ENCODE measurements at places on chromosomes 16 and 17.
A peak's percentile ranks its signal among the peaks of the same experiment; 100 is the strongest.

GRCh38 chr16:1163567-1164055 lies 10.7 kb downstream of the CACNA1H start:
- DNase-seq, result no peak

DNA sequence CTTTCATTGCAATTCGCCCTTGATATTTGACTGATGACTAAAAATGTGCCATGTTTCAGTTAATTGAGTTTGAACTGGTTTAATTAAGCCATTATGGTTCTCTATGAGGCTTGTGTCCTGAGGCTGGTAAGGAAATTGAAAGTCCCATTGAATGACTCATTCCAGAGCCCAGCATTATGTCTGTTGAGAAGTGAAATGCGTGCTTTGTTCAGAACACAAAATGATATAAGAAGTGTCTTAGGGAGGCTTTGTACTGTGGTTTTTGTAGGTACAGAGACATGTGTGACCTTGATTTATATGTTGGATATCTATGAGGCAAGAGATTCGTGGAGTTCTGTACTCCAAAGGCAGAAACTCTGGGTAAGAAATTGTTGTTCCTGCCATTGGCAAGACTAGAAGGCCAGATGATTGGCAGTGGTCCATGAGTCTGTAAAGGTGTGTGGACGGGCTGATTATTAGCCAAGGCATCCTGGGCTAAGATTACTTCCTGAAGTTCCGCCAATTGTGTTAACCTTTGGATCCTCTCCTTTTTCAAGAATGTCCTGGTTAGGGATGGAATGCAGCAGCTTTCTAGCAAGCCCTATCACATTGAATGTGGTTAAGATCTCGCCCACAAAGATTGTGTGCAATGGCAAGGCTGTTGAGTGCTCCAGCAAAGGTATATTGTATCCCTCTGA lies 103.7 kb downstream of the NPIPB5 start:
- no peak for DNase-seq

GRCh38 chr17:63434951-63435571 lies 11.0 kb downstream of the CYB561 start:
- peak; percentile 68 for DNase-seq

DNA sequence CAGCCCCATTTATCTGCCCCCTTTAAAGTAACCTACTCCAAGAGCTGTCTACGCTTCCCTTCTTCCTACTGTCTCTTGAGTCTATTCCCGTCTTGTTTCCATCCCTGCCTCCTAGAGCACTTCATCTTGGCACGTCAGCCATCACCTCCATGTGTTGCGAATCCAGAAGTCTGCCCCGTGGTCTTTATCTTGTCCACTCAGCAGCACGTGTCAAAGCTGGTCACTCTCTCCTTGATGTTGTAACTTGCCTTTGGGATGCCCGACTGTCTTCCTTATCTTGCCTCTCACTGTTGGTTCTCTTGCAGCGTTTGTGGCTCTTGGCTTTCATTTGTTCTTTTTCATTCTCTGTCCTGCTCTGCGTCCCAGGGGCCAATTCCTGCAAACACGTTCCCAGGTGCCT lies 99.4 kb downstream of the PLCG2 start:
- DNase-seq, result no peak

- DNase-seq, result peak; percentile 22
Observed at GRCh38 chr17:58534901-58535421, 20.5 kb upstream of the MTMR4 start.

- no peak for DNase-seq
Observed at GRCh38 chr17:68621065-68621464, 19.9 kb upstream of the FAM20A start.

DNA sequence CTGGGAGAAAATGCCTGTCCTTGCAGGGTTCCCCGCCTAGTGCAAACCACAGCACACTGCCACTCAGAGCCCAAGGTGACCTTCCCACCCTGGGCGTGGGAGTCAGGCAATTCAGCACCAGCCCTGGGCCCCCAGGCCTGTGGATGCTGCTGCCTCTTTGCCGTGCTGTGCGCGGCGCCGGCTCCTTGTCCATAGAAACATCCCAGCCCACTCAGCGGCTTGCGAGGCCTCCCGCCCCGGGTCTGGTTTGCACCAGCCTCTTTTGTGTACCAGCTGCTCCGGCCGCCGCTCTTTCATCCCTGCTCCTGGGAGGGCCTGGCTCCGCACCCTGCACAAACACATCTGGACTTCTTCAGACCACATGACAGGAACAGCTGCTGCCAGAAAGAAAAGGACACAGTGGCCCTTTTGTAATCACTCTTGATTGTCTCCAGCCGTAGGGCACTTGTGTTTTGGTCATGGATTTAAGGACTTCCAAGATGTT lies 75.4 kb upstream of the SDK2 start:
- DNase-seq, result no peak

DNA sequence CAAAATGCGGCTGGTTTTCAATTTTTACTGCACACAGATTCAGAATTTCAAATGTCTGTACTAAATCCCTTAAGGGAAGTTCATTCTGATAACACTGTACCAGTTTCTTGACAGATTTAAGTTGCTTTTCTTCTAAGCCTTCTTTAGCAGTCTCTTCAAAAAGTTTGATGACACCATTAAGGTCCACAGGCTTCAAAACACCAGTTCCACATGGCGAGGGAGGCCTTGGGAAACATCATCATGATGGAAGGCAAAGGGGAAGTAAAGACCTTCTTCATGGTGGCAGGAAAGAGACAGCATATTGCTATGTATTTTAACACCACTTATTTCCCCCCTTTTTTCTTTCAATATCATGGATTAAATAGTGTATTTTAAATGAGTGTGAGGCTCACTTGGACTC lies 24.5 kb downstream of the NLRC5 start:
- no peak for DNase-seq

GRCh38 chr16:77748421-77749005 lies 26.2 kb downstream of the NUDT7 start:
- DNase-seq, result no peak

GRCh38 chr16:57049678-57050077 lies 42.7 kb upstream of the CPNE2 start:
- DNase-seq, result no peak

DNA sequence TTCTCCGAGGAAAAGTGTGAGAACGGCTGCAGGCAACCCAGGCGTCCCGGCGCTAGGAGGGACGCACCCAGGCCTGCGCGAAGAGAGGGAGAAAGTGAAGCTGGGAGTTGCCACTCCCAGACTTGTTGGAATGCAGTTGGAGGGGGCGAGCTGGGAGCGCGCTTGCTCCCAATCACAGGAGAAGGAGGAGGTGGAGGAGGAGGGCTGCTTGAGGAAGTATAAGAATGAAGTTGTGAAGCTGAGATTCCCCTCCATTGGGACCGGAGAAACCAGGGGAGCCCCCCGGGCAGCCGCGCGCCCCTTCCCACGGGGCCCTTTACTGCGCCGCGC lies at the start of gene ERBB2:
TSS of gene ERBB2 (plus strand) at position 247 of the 330 bp plus-strand sequence. CDS start 175 bp downstream, outside the sequence.
- DNase-seq, result no peak

GRCh38 chr16:12087901-12088421 lies 111.4 kb downstream of the SNX29 start:
- peak; percentile 11 for DNase-seq

DNA sequence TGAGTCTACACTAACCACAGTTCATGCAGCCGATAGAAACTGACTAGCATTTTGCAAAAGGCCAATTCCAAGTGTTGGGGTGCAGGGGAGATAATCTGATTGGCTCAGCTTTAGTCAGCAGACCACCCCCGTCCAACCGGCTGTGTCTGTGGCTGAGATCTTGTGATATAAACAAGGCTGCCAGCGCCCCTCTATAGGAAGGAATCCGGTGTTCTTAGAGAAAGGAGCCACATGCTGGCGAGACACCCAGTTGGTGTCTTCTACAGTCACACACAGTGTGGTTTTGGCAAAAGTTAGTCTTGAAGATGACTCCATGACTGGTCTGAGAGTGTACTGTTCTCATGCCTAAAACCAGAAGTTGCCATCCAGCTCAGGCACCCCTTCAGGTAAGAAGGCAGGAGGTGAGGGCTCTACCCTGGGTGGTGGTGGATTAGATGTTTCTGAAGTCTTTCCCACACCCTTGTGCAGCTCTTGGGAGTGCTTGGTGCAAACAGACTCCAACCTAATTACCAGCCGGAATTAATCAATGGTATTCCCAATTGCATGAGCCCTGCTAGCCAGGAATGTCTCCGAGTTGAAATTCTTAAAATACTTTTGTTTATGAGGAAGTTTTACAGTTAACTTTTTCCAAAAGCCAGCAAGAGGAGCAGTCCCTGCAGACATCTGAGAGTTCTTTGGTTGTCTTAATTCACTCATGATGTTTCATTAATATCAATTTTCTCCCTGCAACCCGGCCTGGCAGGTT lies 172.3 kb upstream of the IRX6 start:
- no peak for DNase-seq

- no peak for DNase-seq
Observed at GRCh38 chr17:61862105-61862574, 1.2 kb downstream of the BRIP1 start.

GRCh38 chr16:82990155-82990554 lies 363.4 kb downstream of the CDH13 start:
- no peak for DNase-seq

DNA sequence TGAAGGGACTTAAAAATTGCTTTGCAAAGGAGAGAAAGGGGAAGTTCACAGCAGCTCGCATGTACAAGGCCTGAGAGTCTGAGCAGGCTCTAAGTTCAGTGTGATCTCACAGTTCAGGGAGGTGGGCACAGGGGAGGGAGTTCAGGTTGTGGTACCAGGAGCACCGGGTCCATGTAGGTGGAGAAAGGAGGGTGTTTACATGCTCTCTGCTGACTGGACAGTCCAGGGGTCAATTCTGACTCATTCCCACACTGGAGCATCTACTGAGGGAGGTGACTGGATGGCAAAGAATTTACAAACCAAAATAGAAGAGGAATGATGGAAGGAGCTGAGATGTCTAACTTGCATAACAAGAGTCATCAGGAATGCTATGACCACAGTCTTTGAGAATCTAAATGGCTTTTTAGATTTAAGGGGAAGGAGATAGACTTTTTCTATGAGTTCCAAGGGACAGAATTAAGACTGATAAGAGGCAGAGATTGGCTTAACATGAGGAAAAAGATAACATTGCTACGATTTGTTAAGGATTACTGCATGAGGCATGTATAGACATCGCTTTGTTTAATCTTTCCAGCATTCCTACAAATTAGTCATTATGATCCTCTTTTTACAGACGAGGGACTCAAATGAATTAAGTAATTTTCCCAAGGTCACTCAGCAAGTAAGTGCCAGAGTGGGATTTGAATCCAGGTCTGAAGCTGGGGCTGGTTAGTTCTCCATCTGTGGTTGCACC lies 29.9 kb downstream of the MIS12 start:
- no peak for DNase-seq

- DNase-seq, result no peak
Observed at GRCh38 chr17:31695456-31696090, 163.5 kb downstream of the COPRS start.

DNA sequence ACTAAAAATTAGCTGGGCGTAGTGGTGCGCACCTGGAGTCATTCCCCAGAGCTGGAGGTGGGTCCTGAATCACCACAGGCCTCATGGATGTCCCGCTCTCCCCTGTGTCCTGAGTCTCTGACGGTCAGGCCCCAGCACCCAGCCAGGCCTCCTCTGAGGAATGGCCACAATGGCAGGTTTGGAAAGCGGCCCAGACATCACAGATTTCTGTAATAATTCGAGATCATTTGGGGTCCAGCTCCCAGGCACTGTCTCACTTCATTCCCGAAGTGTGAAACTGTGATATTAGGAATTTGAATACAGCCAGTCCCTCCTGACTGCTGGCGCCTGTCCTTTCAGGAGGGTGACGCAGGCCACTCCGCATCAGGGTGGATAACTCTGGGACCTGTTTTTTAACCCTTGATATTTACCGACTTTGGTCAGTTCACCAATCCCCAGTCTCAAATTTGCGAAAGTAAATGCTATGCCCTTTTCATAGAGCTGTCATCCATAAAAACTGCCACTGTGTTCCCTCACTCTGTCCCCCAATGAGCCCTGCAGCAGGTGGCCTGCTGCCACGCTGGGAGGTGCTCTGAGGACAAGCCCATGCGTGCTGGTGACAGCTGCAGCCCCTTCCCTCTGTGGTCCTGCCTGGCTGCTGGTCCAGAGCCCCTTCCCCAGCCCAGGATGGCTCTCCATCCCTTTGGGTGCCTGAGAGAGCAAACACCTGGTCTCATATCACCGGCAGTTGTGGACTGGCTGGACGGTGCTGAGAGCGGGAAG lies 28.3 kb upstream of the RPTOR start:
- DNase-seq, result no peak

- no peak for DNase-seq
Observed at GRCh38 chr17:42345396-42346073, 42.7 kb downstream of the STAT3 start.

- no peak for DNase-seq
Observed at GRCh38 chr17:49595328-49595727, 19.7 kb downstream of the NXPH3 start.

GRCh38 chr16:17273142-17273561 lies 197.6 kb downstream of the XYLT1 start:
- DNase-seq, result peak; percentile 19

GRCh38 chr17:40550608-40551007 lies 14.7 kb downstream of the CCR7 start:
- no peak for DNase-seq

DNA sequence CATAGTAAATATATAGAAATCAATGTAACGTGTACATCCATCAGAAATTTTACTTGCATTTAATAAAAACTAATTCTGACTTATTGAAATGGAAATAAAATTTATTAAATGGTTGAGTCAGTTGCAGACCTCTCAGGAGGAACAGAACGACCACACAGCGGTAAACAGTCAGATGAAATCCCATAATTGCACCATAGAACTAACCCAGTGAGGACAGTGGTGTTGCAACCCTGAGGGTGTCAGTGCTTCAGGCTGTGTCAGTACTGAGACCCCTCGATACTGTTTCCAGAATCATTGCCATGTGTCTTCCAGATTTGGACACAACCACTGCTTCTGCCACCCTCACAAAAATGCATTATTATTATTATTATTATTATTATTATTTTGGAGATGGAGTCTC lies 29.0 kb upstream of the SSTR2 start:
- no peak for DNase-seq

GRCh38 chr17:48047113-48047740 lies 932 bp upstream of the NFE2L1 start:
- DNase-seq, result no peak

- no peak for DNase-seq
Observed at GRCh38 chr16:11016524-11016988, 72.2 kb downstream of the CLEC16A start.

DNA sequence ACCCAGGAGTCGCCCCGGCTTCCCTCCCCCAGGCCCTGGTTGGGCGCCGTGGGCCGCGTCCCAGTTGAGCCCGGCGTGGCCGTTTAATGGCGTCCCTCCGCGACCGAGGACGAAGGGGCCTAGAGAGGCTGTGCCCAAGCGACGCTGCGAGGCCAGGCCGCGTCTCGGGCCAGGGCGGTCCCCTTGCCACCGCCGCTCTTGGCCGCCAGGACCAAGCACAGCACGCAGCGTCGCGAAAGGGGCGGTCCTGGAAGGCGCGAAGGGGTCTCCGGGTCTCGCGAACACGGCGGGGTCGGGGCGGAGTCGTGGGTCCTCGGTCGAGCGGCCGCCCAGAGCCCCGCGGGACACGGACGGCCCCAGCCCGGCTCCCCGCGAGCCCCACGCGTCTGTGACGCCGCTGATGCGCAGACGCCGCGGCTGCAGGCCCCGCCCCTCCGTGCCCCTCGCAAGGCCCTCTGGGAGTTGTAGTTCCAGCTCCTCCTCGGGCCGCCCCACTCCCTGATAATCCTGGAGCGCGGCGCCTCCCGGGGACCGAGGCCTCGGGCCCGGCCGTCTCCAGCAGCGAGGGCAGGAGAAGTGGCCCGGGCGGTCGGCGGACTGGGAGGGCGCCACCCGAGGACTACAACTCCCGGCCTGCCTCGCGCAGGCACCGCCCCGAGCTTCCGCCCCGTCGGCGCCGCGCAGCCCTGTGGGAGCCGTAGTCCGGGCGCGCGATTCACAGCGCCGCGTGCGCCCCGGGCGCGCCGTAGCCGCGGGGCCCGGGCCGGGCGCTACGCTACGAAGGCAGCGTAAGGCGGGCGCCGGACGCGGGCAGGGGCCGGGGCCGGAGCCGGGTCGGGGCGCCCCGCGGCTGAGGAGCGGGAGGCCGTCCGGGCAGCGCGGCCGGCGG lies at the start of gene CAPN15:
TSS of gene CAPN15 (plus strand) at position 698 of the 889 bp plus-strand sequence. CDS start 19,127 bp downstream, outside the sequence.
- DNase-seq, result peak; percentile 82
